ENCODE measurements at places on chromosomes 1 and 21.

- no peak for DNase-seq
Observed at GRCh38 chr1:182651339-182651724, 33.1 kb downstream of the RGS8 start.

GRCh38 chr1:18631496-18632217, 1.0 kb downstream of the PAX7 start:
- no peak for DNase-seq

GRCh38 chr1:96309783-96310182, 411.8 kb upstream of the PTBP2 start:
- DNase-seq = no peak

- no peak for DNase-seq
Observed at GRCh38 chr1:24992124-24992760, 62.2 kb upstream of the RUNX3 start.

- no peak for DNase-seq
Observed at GRCh38 chr1:162134646-162135045, 65.2 kb downstream of the NOS1AP start.

GRCh38 chr1:246182149-246182851, 324.8 kb downstream of the SMYD3 start:
- DNase-seq = no peak

- no peak for DNase-seq
Observed at GRCh38 chr1:228141226-228142044, 1.4 kb downstream of the GUK1 start.

DNA sequence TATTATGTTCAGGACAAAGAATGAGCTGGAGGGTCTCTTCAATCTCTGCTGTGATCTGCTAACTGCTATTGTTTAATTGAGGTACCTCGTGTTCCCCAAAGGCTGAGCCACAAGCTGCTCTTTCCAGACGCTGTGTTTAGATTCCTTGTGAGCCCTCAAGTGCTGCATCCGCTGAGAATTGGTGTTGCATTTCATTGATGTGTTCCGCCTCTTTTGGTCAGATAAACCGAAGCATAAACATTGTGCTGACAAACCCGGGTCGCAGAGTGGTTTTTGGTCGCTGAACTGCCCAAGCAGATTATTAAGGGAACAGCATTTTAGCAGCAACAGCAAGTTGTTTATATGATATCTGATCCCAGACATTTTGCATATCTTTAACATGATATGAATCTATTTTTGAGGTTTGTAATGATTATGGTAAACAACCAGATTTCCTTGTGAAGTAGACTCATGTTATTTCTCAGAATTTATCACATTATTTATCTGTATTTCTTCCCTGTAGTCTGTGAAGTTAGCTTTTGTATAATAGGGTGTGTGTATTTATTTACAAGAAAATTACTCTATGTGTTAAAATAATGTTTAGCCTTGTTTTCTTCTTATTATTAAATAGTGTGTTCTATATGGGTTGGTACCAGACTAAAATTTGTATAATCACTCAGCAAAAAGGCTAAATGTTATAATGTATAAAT, 217.2 kb upstream of the C1orf105 start:
- no peak for DNase-seq

DNA sequence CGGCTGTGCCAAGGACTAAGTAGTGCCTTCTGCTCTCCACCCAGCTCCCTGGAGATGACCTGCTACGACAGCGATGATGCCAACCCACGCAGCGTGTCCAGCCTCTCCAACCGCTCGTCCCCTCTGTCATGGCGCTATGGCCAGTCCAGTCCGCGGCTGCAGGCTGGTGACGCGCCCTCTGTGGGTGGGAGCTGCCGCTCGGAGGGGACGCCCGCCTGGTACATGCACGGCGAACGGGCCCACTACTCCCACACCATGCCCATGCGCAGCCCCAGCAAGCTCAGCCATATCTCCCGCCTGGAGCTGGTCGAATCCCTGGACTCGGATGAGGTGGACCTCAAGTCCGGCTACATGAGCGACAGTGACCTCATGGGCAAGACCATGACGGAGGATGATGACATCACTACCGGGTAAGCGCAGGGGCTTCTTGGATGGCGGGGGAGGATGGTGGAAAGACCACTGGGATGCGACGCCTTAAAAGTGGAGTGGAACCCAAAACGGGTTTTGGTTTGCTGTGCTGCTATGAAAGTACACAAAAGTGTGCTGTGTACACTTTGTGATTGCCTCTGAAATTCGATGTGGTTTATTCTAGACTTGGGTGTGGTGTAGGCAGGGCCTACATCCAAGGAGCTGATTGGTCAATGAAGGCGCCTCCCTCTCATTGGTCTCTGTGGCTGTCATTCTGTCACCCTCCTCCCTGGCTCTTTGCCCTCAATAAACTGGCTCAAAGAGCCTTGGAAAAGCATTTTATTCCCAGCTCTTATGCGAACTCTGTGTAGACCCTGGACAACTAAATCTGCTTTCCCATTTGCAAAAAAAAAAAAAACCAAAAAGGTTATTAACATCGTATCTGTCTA, 110.4 kb upstream of the IPO9 start:
- no peak for DNase-seq

DNA sequence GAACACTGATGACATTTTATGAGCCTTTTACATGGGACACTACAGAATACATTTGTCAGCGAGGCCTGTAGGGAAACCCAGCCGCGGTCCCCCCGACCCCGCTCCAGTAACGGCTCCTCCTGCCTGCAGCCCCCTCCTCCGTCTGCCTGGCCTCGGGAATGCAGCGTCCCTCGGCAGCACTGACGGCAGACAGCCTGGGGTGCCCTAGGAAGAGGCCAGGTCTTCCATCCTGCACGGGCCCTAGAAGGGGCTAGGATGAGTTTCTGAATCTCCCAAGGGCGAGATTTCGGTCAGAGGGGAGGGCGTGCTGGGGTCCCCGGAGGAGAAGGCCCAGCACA, 8.4 kb downstream of the SAMD11 start:
- DNase-seq = no peak

DNA sequence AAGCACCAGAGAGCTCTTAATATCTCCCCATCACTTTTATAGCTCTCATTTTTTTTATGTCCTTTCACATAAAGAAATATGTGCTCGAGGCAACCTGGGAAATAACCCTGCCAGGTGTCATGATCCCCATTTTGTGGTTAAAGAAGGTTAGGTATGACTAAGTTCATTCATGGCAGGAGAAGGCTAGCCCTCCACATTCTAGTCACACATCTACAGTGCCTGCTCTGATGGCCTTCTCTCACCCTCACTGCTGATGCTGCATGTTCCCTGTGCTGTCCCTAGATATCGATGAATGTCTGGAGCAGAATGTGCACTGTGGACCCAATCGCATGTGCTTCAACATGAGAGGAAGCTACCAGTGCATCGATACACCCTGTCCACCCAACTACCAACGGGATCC, 187.5 kb downstream of the TPR start:
- DNase-seq = no peak

GRCh38 chr21:46394595-46395104, 64.0 kb upstream of the DIP2A start:
- no peak for DNase-seq

- DNase-seq = no peak
Observed at GRCh38 chr1:3942416-3943122, 42.5 kb upstream of the C1orf174 start.

DNA sequence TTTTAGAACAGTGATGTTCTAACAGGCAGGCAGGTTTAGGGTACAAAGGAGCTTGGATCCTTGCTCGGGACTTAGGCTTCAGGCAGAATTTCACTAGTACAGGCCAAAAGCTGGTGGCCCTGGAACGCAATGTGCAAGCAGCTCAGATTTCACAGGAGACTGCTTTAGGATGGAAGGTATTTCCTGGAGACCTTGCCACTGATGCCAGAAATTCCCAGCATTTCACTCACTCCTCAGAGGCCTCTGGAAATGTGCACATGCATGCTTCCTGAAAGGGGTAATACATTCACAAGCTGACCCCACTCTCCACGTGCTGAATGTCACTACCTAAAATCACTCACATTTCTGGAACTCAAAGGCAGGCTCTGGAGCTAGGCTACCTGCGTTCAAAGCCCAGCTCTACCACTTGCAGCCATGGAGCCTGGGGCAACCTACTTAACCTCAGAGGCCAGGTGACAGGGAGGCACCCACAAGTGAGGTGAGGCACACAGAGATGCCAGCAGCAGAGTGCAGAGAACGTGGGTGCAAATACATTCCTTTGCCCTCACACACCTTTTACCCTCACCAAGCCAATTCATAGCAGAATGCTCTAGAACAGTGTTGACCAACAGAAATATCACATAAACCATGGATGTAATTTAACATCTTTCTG, 56.5 kb downstream of the CDC7 start:
- no peak for DNase-seq

DNA sequence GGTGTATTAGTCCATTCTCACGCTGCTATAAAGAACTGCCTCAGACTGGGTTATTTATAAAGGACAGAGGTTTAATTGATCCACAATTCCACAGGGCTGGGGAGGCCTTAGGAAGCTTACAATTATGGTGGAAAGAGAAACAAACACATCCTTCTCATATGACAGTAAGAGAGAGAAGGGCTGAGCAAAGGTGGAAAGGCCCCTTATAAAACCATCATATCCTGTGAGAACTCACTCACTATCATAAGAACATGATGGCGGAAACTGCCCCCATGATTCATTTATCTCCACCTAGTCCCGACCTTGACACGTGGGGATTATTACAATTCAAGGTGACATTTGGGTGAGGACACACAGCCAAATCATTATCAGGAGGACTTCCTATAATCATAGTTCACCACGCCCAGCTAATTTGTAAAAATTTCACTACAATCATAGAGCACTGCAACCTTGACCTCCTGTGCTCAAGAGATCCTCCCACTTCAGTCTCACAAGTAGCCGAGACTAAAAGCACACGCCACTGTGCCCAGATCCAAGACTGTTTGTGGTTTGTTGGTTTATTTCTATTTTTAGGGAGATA, 164.9 kb downstream of the RERE start:
- no peak for DNase-seq

- DNase-seq = no peak
Observed at GRCh38 chr1:171081763-171082201, 8.9 kb upstream of the FMO3 start.

DNA sequence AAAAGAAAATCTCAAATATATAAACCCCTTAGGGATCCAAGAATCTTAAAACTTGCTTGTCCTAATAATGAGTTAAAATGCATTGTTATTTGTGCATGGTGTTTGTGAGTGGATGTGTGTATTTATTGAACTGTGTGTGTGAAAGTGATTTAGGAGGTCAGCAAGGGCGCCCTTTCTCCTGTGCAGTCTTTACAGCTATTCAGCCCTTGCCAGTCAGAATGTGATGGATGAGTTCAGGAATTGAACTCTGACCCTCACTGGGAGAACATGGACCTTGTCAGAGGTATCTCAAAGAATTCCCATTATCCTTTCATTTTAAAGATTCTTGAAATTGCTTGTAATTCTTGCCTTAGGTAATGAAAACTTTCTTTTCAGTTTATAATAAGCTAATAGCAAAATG, 493.0 kb upstream of the ADGRL4 start:
- DNase-seq = no peak

DNA sequence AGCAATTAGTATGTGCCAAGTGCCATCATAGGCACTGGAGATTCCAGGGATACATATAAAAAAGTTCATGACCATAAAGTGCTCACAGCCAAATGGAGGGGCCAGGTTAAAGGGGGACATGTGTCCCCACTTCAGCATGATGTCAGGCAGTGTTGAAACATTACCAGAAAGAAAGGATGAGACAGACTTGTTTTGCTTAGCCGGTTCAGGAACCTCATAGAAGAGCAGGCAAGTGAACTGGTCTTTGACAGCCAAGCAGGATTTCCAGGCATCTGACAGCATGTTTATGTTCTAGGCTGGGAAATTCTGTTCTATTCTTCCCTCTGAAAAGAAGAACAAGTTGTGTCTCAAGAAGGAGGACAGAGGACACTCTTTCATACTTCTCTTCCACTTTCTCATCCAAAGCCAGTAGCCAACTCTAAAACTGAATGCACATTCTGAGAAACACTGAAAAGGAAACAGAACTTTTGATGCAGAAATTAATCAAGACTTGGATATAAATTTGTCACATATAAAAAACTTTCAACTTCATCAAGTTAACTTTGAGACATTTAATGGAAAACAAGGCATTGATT, 39.7 kb downstream of the GLUL start:
- DNase-seq = no peak

DNA sequence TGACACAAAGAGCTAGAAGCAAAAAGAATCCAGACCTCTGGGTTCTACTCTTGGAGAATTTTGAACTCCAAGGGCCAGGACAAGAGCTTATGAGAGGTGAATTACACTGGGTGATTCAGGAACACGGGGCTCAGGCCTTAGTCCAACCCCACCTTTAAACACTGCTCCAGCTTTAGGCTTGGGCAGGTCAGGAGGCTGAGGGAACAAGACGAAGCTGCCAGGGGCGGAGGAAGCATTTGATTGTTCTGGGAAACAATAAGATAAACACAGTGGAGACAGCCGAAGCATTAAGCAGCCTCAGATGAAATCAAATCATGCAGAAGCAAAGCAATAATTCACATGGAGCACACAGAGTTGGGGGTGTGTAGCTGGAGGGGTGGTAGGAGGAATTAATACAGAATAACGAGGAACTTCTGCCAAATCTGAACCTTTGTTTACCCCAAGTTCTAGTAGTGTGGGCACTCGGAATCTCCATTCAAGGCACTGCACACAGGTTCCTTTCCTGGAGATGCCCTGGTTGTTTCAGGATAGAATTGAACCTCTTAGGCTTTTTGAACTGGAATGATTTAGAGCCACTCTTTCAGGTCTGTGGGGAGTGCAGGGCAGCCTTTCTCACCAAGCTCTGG, 93.2 kb downstream of the PLXNA2 start:
- no peak for DNase-seq

DNA sequence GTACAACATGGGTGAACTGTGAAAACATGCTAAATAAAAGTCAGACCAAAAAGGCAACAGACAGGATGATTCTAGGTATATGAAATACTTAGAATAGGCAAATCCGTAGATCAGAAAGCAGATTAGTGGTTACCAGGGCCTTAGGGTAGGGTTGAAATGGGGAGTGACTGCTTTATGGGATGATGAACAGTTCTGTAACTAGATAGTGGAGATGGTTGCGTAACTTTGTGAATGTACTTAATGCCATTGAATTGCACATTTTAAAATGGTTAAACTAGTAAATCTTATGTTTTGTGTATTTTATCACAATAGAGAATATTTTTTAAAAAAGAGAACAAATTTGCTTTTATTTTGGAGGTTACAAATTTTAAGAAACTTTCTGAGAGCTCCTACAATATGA, 17.4 kb downstream of the ZNF326 start:
- DNase-seq = no peak

- no peak for DNase-seq
Observed at GRCh38 chr1:191558379-191558778, 599.9 kb upstream of the RGS18 start.

GRCh38 chr1:201335901-201336300, 41.6 kb downstream of the TNNT2 start:
- no peak for DNase-seq

- no peak for DNase-seq
Observed at GRCh38 chr1:246032031-246032551, 475.0 kb downstream of the SMYD3 start.

GRCh38 chr1:84996846-84997666, at the start of gene MCOLN2:
TSS of gene MCOLN2 (minus strand) at chr1:84997113. CDS start at chr1:84996872, 241 bp downstream.
- peak; percentile 43 for DNase-seq

DNA sequence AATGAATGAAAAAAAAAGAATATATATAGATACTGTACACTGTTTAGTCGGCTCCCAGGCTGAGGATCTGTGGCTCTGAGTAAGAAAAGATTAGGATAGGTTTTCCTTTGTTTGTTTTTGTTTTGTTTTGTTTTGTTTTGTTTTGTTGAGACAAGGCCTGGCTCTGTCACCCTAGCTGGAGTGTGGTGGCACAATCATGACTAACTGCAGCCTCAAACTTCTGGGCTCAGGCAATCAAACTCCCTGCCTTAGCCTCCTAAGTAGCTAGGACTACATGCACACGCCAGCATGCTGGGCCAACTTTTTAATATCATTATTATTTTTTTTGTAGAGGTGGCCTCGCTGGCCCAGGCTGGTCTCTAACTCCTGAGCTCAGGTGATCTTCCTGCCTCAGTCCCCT, 87.9 kb upstream of the PTBP2 start:
- no peak for DNase-seq
